ENCODE measurements at places on chromosomes 5 and 9.

DNA sequence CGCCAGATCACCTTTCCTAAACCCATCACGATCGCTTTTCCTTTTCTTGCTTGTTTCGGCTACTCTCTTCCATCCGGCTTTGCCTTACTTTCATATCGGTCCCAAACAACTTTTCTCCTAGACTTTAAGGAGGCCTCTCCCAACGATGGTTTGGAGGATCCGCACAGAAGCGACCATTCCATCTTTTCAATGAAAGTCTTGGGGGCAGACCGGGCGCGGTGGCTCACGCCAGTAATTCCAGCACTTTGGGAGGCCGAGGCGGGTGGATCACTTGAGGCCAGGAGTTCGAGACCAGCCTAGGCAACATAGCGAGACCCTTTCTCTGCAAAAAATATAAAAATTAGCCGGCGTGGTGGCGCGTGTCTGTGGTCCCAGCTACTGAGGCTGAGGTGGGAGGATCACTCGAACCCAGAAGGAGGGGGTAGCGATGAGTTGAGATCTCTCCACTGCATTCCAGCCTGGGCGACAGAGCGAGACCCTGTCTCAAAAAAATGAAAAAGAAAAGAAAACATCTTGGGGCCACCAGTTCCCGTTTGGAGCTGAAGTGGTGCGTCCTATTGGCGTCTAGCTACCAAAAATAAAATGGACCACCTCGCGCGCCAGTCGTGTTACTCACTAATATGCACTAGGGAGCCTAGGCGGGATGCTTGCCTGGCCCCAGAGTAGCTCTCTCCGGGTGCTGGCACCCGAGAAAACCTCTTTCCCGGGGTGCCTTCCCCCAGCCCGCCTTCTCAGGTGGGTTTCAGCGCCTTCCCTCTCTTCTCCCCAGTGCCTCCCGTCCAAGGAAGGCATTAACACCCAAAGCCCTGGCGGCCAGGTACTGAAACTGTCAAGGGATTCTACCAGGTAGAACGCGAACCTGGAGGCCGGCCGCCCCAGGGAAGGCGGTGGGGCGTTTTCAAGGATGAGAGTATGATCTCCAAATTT is 800 bp upstream of the AP3B1 start:
- DNase-seq, result peak; percentile 29

GRCh38 chr5:10360686-10361085 is 7.2 kb downstream of the MARCHF6 start:
- no peak for DNase-seq

- DNase-seq, result no peak
These were observed 459.9 kb upstream of the NMUR2 start for GRCh38 chr5:152864991-152865390.

DNA sequence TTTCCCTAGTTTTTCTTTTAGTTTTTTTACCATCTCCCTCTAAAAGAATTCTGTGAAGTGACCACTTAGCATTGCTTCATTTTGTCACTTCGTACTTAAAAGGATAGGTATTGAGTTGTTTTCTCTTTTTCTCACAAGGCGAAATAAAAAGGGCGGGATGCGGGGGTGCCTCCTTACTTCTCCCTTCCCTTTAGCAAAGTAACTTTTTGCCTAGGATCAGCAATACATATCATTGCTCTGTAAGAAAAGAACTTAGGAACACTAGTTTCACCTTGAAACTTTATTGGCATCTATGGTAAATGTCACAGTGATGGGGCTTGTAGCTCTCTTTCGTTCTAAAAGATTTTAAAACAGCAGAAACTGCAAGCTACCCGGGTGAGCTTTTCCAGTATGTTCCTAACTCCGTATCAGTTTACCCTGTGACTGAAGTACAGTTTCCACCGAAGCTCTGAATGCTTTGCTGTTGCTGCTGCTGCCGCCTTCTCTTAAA is 4.1 kb downstream of the PRDM6 start:
- DNase-seq, result no peak

DNA sequence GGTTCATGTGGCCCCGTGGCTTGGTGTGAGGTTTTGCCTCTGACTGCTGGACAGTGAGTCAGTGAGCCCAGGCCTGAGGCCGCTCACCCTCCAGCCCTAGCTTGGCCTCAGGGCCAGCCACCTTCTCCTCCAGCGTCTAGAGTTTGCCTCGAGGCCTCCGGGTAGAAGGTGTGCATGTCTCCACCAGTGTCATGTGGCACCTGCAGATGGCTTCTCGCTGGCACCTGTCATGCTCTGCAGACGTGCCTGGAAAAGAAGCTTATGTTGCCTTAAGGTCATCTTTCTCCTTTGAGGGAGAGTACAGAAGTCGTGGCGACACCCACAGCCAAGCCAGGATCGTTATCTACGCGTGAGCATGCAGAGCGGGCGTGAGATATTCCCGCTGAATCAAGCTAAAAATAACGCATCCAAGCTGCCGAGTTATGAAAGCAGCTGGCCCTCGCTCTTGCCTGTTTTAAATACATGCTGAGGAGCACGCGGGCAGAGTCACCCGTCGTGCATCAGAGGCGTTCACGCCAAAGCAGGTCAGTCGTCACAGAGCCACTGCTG is 79.7 kb upstream of the FCN2 start:
- DNase-seq, result no peak

GRCh38 chr5:96619946-96620345 is 42.2 kb upstream of the CAST start:
- no peak for DNase-seq

- no peak for DNase-seq
These were observed 18.7 kb downstream of the ORM2 start for GRCh38 chr9:114348261-114348905.

DNA sequence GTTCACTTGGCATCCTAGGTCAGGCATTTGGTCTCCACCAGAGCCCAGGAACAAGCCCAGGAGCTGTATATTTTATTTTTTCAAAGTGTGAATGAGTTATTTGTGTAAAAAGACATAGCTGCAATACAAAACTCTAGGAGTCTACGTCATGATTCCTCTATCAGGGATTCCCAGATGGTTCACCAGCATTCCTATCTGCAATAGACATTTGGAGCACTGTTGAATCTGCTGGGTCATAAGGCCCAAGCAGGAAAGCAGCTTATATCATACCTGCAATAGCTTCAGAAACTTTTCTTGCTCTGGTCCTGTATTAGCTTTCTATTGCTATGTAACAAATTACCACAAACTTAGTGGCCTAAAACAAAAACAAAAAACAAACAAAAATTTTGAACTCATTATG is 16.7 kb upstream of the DELE1 start:
- DNase-seq, result no peak

- no peak for DNase-seq
These were observed 37.9 kb upstream of the DIRAS2 start for GRCh38 chr9:90680534-90680933.

GRCh38 chr9:134885001-134885678 is 4.5 kb downstream of the FCN2 start:
- no peak for DNase-seq

- no peak for DNase-seq
These were observed 2.9 kb upstream of the EPB41L4B start for GRCh38 chr9:109323771-109324170.

DNA sequence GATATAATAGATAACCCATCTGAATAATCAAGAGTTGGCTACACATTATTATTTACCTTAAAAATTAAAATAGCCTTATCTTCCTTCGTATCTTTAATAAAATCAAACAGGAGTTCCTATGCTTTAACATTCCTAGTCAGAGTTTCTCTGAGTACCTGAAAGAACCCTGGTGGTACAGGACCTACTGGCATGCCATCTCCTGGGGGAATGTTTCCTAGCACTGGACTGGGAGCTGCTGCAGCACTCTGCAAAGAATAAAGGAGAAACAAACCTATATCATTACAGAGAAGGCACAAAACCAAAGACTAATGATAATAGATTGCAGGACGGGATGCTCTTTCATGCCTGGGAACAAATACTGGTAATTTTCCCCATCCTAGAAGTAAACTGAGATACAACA is 119.5 kb upstream of the ACOT12 start:
- DNase-seq, result no peak

DNA sequence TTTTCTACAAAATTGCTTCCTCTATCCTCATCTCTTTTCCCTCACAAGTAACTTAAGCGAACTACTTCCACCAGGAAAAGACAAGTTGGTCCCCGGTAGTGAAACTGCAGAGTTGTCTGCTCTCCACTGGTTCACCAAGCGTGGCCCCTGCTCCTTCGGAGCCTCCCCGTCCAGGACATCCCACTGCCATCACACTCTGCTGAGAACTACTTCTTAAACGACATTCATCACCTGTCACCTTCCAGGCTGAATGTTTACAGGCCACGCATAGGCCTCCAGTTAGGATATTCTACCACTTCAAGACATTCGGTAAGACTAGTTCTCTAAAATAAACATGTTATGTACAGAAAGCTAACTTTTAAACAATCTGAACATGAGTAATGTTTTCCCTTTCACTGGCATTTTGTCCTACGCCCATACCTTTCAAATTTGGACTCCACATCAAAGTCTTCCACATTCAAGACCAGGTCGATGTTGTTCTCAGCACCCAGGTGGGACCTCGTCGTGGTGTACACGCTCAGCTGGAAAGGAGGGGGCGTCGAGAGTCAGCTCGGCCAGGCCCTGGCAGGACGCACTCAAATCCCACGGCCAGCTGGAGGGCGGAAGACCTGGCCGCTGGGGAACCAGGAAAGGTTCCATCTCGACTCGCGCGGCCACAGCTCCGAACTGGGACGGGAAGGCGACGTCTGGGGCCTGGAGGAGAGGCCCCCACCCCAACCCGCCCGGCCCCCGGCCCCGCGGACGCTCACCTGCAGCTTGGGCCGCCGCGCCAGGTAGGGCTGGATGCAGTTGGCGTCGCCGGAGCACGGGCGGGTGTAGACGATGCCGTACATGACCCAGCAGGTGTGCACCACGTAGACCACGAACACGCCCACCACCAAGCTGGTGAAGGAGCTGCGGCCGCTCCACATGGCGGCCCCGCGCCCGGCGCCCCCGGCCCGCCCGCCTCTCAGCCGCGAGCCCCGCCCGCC is 683 bp downstream of the CLPTM1L start:
- no peak for DNase-seq

- no peak for DNase-seq
These were observed 153.6 kb downstream of the TRIO start for GRCh38 chr5:14296533-14297331.

- no peak for DNase-seq
These were observed 40.7 kb upstream of the ZNF300 start for GRCh38 chr5:150945486-150945885.

DNA sequence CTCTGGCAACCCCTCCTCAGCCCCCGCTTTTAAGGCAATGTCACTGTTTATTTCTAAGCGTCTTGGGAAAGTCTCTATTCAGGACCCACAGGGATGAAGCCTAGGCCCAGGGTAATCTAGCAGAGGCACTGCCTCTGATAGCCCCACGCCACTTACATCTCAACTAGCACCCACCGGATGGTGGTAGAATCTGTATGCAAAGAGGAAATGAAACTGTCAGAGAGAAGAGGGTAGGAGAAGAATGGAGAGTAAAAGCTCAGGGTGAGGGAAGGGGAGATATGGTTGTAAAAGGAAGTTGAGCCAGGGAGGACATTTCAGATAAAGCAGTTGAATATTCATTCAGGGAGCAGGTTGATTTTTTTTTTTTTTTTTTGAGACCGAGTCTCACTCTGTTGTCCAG is 3.0 kb downstream of the FRRS1L start:
- no peak for DNase-seq

- no peak for DNase-seq
These were observed 32.7 kb downstream of the FBXO38 start for GRCh38 chr5:148416416-148416815.

- DNase-seq, result no peak
These were observed 142.6 kb downstream of the SAXO1 start for GRCh38 chr9:18890372-18890771.

GRCh38 chr9:127088724-127089615 is 33.5 kb downstream of the ANGPTL2 start:
- no peak for DNase-seq

DNA sequence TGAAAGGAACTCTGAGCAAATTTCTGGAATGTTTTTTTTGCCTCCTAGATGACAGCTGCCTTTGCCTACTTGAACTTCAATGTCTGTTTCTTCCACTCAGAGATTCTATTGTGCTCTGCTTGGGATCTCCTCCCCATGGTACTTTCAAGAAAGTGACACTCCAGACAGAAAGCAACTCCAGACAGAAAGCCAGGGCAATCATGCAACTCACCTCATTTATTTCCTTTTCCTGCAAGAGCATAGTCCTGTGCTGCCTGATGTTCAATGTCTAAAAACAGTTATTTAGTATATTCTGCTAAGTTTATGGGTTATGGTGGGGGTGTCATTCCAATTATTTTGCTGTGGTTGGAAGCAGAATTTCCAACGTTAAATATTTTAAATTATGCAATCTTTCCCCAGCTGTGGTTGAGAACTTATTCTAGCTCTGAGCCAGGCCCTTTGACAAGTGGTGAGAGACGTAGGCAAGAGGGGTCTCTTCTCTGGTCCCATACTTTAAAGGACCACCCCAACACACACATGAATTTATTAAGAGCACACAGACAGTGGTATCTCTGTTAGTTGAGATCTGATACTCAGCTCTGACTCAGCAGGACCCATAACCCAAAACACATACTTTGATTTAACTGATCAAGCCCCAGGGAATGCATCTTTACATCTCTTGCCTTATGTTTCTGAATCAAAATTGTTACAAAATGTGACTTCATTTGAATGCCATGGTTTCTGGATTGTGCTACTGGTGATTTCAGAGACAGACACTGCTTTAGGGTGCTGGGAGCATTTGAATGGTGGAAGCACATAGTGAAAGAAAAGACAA is 39.5 kb upstream of the MAMDC2 start:
- no peak for DNase-seq

DNA sequence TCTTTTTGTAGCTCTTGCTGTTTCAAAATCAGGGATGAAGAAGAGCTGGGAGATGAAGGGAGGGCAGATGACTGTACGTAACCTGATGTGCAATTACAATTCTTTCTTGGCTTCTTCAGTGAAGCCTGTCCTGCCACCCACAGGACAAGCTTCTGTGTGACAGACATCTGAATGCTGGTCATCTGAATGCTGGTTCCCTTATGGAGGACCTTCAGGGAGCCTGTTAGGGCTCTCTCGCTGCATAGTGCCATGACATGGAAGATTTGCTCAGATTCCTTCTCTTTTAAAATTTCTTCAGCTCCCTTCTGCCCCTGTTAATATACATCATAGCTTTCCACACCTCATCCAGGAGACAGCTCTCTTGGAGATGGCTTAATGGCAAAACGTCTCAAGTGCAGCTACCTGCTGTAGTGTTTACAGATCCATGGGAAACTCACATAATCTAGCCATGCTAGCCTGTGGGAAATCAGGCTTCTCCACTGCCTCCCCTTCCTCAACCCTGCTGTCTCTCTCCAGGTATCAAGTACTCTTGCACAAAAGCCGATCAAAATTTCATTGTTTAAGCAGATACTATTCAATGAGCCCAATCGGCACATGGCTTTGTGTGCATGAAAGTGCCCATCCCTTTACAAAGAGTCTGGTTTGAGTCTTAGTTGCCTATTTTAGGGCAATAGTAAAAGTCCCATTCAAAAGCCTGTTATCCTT is 134.6 kb downstream of the RAB3C start:
- no peak for DNase-seq

DNA sequence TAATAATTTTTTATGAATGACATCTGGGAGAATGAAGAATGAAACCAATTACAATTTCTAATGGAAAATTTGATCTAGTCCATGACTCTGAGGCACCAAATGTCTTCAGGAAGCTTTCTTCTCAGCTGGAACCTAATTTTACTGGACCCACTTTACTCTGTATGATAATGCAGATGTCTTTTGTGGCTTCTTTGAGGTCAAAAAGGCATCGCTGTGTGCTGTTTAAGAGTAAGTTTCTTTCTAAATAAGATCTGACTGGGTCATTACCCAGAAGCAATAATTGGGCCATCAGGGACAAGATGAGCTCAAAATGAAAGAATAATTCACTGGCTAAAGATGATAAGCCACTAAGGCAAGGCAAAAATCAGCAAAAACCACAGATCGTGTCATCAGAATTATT is 633.4 kb downstream of the PSAT1 start:
- DNase-seq, result no peak
